Gastrocnemius medialis (tissue), 4 donors: ENCODE measurements at places on chromosomes 13 and 19. TPM values are rescaled to one million over a fixed set of nuclear protein-coding genes. Genes with fewer than 3 reads are reported as not detected.
A peak's percentile ranks its signal among the peaks of the same experiment; 100 is the strongest.

Gene PLVAP
- 16.5 TPM for total RNA-seq

Gene RAB4B
- total RNA-seq = 27.2 TPM

Gene TMEM205
- 162 TPM for total RNA-seq

Gene TSHZ3
- total RNA-seq = 2.3 TPM

Gene PRR22
- not detected for total RNA-seq

Gene NCR1
- not detected for total RNA-seq

Gene CTXN1
- not detected for total RNA-seq

DNA sequence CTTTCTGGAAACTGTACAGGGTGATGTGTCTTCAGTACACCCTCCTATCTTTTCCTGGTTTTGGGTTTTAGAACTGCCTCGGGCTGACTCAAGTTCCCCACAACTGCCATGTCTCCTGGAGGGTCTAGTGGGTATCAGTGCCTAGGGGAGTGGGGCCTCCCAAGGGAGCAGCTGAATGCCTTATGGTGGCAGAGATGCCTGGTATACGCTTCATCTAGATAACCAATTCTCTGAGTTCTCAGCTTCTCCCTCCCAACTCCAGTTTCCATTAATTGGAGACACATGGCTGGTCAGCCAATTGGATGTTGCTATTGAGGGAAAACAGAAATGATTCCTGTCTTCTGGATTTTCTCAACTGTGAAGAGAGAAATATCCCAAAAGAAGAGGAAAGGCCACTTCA, 12.8 kb downstream of the ZNF439 start:
- H3K4me3 ChIP-seq = no peak overlapping the region
- H3K27ac ChIP-seq = no peak overlapping the region
- DNase-seq = no peak

DNA sequence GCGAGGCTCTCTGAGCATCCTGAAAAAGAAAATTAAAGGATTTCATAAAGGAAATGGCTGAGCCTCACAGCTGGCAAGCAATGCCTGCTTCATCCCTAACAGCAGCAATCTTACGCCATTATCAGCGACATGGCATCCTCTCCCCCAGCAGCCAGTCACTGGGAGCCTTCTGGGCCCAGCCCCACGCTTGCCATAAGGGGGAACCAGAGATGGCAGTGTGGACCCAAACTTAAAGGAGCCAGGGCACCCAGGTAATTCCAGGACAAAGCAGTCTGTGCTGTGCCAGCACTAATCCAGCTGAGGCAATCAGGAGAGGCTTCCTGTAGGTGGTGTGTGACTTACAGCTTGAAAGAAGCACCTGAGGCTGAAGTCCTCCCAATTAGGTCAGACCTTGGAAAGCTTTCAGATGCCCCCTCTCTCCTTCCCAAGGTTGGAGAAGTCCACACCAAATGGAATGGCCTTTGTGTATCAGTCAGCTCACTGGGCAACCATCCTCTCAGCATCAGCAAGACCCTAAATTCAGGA, 10.3 kb downstream of the VSTM2B start:
- H3K27me3 ChIP-seq = peaks cover 3% of the 10 kb centered on the region
- H3K4me3 ChIP-seq = no peak overlapping the region
- no peak overlapping the region for H3K27ac ChIP-seq
- no peaks in the 10 kb centered on the region for H3K36me3 ChIP-seq

- no peaks in the 10 kb centered on the region for H3K27me3 ChIP-seq
- no peaks in the 10 kb centered on the region for H3K4me1 ChIP-seq
- H3K36me3 ChIP-seq = no peaks in the 10 kb centered on the region
- no peak for DNase-seq
- no peak overlapping the region for H3K4me3 ChIP-seq
- H3K27ac ChIP-seq = no peak overlapping the region
Measured at GRCh38 chr13:113374511-113375175, 10.7 kb upstream of the GRTP1 start.

DNA sequence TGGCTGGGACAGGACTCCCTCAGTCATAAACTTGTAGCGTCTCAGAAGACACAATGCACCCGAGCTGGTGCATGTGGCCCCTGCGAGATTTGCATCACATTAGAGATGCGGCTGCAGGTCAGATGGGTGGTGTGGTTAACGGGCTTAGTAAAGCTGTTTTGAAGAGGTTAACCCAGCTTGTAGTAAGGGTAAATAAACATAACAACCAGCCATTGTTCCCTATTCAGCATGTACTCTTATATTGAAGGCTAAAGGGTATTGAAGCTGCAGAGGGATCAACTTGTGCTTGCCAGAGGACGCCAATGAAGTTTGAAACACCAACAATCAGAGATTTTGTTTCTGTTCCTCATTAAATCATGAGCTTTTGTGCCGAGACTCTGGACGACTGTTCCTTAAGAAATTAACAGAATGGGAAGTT, 79.4 kb downstream of the ZIC5 start:
- H3K36me3 ChIP-seq = no peaks in the 10 kb centered on the region
- peaks cover 7% of the 10 kb centered on the region for H3K4me1 ChIP-seq
- H3K4me3 ChIP-seq = no peak overlapping the region

DNA sequence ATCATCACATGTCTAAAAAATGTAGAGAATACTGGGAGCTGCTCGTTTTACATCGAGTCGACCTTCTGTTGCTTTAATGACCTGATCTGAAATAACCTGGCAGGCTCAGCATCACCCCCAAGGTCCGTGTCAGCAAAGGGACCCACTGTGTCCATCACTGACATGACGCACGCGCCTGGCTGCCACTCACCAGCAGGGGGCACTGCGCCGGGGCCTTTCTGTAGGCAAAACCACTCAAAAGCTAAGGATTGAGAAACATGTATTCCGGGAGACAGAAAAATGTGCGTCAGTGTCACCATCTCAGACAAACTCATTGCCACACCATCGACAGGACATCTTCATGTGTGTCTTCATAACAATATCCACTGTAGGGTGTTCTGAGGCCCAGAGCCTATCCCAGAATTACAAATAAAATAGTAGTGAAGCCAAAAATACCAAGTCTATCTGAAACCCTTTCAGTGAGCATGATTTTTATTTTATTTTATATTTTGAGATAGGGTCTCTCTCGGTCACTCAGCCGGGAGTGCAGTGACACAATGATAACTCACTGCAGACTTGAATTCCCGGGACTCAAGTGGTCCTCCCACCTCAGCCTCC, 130.3 kb upstream of the LSM14A start:
- H3K27ac ChIP-seq = no peak overlapping the region
- peak; percentile 14 for DNase-seq
- no peaks in the 10 kb centered on the region for H3K36me3 ChIP-seq

GRCh38 chr19:35528218-35529038, at the start of gene SBSN:
TSS of gene SBSN (minus strand) at chr19:35528311. CDS start at chr19:35528281, 30 bp downstream.
- H3K27me3 ChIP-seq = peaks cover 52% of the 10 kb centered on the region
- no peak for DNase-seq
- no peak within 1 kb of the TSS for H3K4me3 ChIP-seq
- H3K4me1 ChIP-seq = no peaks in the 10 kb centered on the region
- no peak within 1 kb of the TSS for H3K27ac ChIP-seq
- H3K36me3 ChIP-seq = no peaks in the 10 kb centered on the region

GRCh38 chr13:102017248-102017647, 384.6 kb downstream of the FGF14 start:
- H3K4me1 ChIP-seq = peaks cover 11% of the 10 kb centered on the region
- no peaks in the 10 kb centered on the region for H3K27me3 ChIP-seq
- no peak for DNase-seq
- no peaks in the 10 kb centered on the region for H3K36me3 ChIP-seq
- H3K4me3 ChIP-seq = no peak overlapping the region

- no peaks in the 10 kb centered on the region for H3K4me1 ChIP-seq
- no peak overlapping the region for H3K4me3 ChIP-seq
- DNase-seq = no peak
- H3K36me3 ChIP-seq = no peaks in the 10 kb centered on the region
- H3K27me3 ChIP-seq = no peaks in the 10 kb centered on the region
Measured at GRCh38 chr13:52782471-52783448, 43.1 kb upstream of the CNMD start.

DNA sequence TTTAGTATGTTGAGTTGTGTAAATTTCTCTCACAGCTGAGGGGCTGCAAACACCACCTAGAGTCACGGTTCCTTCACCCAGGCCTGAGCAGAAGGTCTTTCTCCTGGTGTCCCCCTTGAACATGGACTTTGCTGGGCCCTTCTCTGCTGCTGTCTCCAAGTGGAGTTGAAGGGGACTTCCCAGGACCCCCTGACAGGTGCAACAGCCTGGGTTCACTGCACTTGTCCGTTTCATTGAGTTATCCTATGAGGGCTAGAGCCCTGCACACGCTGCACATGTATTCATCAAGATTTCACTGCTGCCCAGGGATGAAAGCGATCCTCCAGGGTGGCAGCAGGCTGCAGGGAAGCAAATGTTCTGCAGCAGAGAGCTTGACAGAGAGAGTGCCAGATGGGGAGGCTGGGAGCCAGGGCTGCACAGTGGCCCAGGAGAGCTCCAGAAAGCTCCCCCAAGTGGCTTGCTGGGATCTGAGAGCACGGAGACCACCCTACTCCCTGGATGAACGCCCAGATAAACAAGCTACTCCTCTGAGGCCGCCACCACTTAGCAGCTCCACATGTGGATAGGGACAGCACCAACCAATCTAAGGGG, 10.3 kb downstream of the TMEM272 start:
- H3K27me3 ChIP-seq = no peaks in the 10 kb centered on the region
- DNase-seq = no peak
- no peak overlapping the region for H3K4me3 ChIP-seq
- H3K36me3 ChIP-seq = no peaks in the 10 kb centered on the region
- no peak overlapping the region for H3K27ac ChIP-seq

- no peaks in the 10 kb centered on the region for H3K27me3 ChIP-seq
- no peak for DNase-seq
- H3K4me3 ChIP-seq = no peak overlapping the region
- H3K4me1 ChIP-seq = no peaks in the 10 kb centered on the region
- no peak overlapping the region for H3K27ac ChIP-seq
Measured at GRCh38 chr13:32790731-32791130, 204.5 kb downstream of the PDS5B start.

DNA sequence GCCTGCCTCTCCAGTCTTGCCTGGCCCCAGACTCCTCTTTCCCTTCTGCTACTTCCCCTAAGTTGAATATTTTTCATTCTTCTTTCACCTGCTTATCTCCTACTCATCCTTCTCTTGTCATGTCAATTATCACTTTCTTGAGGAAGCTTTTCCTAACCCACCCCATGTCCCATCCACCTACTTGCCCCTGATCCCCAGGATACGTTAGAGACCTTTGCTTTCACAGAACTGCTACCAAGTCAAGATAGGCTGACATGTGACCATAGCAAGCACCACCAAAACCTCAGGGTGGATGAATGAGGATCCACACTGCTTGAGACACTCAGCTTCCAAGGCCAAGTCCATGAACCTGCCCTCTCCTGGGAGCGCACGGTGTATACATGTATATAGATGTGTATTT, 131.5 kb downstream of the DNAJC15 start:
- no peaks in the 10 kb centered on the region for H3K4me1 ChIP-seq
- H3K27me3 ChIP-seq = no peaks in the 10 kb centered on the region
- no peak for DNase-seq
- no peak overlapping the region for H3K27ac ChIP-seq

DNA sequence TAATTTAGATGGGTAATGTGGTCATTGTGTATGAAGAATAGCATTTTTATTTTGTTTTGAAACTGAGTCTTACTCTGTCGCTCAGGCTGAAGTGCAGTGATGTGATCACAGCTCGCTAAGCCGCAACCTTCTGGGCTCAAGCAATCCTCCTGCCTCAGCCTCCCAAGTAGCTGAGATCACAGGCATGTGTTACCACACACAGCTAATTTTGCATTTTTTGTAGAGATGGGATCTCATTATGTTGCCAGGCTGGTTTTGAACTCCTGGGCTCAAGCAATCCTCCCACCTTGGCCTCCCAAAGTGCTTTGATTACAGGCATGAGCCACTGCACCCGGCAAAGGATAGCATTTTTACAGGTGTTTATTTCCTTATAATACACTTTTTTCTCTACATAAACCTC, 36.6 kb downstream of the SERTM1 start:
- H3K27ac ChIP-seq = no peak overlapping the region
- H3K4me3 ChIP-seq = no peak overlapping the region
- no peaks in the 10 kb centered on the region for H3K36me3 ChIP-seq
- H3K27me3 ChIP-seq = no peaks in the 10 kb centered on the region

DNA sequence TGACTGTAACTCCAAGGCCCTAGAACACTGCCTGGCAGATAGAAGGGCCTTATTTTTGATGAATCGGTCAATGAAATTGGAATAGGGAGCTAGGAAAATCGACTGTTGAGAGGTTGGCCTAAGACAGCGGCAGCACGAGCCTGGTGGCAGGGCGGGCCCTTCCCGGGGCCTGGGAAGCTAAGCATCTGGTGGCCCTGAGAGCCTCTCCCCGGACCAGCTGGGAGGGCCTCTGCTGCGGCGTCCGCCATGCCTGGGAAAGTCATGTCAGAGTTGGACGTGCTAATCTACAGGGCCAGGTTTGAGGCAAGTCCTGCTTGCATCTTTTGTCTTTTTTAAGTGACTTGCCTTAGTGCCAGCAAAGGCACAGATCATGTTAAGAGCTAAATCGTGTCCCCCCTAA, 11.2 kb upstream of the GPR12 start:
- H3K4me1 ChIP-seq = no peaks in the 10 kb centered on the region
- DNase-seq = no peak
- H3K27ac ChIP-seq = no peak overlapping the region

DNA sequence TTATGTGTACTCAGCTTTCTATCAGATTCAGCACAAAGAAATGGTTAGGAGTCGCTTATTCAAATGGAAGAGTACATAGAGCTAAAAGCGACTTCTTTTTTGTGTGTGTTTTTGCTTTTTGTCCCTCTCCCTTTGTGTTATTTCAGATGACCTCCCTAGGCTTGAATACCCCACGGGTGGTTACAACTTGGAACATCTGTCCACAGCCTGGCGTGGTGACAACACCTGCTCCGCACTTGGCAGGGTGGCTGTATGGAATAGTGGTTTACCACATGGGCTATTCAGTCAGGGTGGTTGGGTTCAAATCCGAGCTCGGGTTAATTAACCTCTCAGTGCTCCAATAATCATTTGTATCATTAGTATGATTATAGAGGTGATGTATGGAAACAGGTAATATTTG, 151.6 kb upstream of the FREM2 start:
- no peak overlapping the region for H3K27ac ChIP-seq
- DNase-seq = no peak
- no peak overlapping the region for H3K4me3 ChIP-seq
- no peaks in the 10 kb centered on the region for H3K4me1 ChIP-seq

- no peaks in the 10 kb centered on the region for H3K36me3 ChIP-seq
- H3K4me3 ChIP-seq = no peak overlapping the region
- H3K4me1 ChIP-seq = peaks cover 3% of the 10 kb centered on the region
- no peak for DNase-seq
Measured at GRCh38 chr19:907183-907853, 5.7 kb downstream of the R3HDM4 start.

DNA sequence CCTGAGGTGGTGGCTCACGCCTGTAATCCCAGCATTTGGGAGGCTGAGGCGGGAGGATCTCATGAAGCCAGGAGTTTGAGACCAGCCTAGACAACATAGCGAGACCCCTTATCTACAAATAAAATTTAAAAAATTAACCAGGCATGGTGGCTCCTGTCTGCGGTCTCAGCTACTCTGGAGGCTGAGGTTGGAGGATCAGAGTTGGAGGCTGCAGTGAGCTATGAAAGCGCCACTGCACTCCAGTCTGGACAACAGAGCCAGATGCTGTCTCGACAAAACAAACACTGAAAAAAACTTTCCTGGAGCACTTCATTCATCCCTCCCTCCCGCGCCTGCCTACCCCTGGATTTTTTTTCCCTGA, 665 bp upstream of the ATG4D start:
- H3K4me3 ChIP-seq = peak overlapping the region; percentile 73
- peaks cover 15% of the 10 kb centered on the region for H3K4me1 ChIP-seq
- no peak for DNase-seq
- no peaks in the 10 kb centered on the region for H3K27me3 ChIP-seq
- peak overlapping the region; percentile 89 for H3K27ac ChIP-seq
